ENCODE measurements at places on chromosomes 2 and 18.
A peak's percentile ranks its signal among the peaks of the same experiment; 100 is the strongest.

GRCh38 chr2:2234398-2235195, 96.5 kb downstream of the MYT1L start:
- DNase-seq, result no peak

DNA sequence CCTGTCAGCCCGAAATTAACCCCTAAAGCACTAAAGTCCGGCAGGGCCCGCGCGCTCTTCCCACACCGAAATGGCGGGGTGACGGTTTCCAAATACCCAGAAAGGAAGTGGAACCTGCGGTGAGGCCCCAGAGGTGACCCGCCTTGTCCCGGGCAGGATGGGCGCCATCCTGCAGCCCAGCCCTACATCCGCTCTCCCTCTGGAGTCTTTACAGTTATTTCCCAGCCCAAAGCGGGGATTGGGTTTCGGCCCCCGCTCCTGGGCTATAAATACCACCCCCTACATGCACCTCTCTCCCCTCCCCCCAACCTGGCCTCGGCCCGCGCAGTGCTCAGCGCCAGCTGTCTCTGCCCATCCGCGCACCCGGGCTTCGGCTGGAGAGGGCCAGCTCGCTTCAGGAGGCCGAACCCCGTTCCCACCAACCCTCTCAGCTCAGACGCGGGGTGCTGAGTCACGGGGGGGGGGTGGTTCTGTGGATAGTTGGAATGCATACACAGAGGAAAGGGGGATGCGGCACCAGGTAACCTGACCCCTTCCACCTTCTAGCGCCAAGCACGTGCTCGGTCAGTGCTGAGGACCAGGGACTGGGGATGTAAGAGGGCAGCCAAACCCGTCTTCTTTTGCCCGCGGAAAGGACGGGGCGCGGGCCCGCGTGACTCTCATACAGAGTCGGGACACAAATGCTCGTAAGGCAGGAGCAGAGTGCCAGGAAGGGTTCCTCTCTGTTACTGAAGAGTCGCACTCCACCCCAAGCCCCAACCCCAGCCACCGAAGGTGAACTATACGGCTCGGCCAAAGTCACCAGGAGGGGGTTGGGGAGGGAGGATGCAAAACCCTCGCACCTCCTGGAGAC, at the start of gene TUBA4B:
Gene TUBA4B, plus strand, starts transcription at position 344 of the 853 bp plus-strand sequence. Its CDS starts 165 bp downstream, at position 509.
- DNase-seq, result peak; percentile 34

- DNase-seq, result no peak
Observed at GRCh38 chr18:52615321-52615720, 275.3 kb downstream of the DCC start.

DNA sequence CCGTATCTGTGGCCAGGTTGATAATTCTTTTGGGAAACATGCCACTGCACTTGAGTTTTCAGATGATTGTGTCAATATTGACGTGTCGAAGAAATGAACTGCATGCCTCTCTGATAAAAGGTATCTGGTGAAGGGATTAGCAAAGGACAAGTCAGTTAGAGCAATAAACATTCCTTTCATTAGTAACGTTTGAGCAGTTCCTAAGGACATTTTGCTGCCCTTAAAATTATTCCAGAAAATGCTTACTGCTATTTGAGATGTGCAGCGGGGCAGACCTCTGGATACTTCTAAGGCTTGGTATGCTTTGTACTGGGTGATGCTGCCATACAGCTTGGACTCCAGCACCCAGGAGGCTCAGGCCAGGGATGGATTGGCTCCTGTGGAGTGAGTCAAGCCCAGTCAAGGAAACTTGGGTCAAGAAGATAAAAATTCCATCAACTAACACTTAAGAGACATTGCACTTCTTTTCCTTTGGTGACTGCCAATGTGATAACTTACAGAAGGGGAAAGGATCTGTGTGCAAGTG, 166.7 kb downstream of the FHOD3 start:
- no peak for DNase-seq

GRCh38 chr2:95043300-95044093, 18.0 kb downstream of the MAL start:
- peak; percentile 69 for DNase-seq

GRCh38 chr2:159695795-159696448, 16.4 kb upstream of the MARCHF7 start:
- no peak for DNase-seq

- DNase-seq, result no peak
Observed at GRCh38 chr18:2222270-2223185, 348.8 kb downstream of the METTL4 start.

DNA sequence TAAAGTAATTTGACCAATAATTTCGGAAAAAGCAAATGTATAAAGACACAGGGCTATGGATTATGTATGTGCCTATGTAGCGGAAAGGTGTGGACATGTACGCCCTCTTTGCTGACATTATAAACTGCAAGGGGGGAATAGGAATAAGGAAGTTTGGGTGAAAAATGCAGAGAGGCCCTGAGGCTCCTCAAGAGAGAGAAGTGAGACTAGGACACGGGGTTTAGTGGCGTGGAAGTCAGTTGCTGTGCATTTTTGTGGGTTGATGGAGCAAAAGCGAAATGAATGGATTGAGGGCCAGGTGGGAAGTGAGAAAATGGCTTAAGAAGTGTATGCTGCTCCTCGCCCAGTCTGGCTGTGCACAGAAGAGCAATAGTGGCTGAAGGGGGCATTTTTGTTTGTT, 96.2 kb upstream of the B3GNT7 start:
- DNase-seq, result no peak

- DNase-seq, result no peak
Observed at GRCh38 chr2:238087211-238087610, 12.9 kb upstream of the ESPNL start.

DNA sequence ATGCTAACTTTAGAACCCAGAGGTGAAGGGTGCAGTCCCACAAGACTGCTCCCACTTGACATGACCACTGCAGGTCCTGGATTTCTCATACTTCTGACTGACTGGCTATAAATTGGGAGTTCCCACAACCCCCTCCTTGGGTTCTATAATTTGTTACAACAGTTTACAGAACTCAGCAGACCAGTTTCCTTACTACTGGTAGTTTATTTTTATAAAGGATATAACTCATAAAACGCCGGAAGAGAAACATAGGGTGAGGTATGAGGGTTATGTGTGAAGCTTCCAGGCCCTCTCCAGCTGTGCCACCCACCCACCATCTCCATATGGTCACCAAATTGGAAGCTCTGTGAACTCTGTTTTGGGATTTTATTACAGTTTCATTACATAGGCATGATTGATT, 839.6 kb downstream of the TSN start:
- DNase-seq, result no peak

DNA sequence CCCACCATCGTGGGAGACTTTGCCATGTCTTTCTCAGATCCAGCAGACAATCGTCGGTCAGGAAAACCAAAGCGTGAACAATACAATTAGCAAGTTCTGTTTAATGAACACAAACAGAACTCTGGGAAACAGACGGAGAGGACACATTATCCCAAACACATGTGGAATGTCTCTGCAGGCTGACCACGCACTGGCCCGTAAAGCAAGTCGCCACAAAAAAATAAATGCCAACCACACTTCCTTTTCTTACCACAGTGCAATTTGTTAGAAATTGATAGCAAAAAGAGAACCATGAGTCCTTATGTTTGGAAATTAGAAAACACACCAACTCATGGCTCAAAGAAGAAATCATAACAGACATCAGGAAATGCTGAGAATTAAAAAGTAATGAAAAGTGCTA, 210.9 kb downstream of the TWIST2 start:
- DNase-seq, result peak; percentile 20

DNA sequence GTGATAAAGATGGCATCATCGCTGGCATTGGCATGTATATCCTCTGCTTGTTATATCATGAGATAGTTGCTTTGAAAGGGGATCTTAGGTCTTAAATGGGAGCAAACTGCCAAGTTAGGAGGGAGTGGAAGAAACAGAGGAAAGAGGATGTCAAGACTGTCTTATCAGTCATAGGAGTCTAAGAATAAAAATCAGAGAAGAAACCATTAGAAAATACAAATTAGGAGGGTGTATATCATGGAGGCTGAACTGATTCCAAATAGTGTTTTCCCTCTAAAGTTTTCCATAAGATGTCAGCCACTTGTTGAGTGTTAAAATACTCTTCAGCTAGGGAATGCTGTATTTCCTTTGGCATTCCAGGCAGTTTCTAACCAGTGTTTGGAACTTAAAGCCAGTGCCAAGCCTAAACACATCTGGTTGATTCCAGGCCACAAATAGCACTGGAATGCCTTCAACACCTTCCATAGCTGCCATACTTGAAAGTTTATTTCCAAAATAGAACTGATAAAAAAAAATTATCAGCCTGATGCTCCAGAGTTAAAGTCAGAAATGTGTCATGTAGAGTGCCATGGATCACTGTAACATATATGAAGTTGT, 129.4 kb downstream of the ZEB2 start:
- peak; percentile 81 for DNase-seq

DNA sequence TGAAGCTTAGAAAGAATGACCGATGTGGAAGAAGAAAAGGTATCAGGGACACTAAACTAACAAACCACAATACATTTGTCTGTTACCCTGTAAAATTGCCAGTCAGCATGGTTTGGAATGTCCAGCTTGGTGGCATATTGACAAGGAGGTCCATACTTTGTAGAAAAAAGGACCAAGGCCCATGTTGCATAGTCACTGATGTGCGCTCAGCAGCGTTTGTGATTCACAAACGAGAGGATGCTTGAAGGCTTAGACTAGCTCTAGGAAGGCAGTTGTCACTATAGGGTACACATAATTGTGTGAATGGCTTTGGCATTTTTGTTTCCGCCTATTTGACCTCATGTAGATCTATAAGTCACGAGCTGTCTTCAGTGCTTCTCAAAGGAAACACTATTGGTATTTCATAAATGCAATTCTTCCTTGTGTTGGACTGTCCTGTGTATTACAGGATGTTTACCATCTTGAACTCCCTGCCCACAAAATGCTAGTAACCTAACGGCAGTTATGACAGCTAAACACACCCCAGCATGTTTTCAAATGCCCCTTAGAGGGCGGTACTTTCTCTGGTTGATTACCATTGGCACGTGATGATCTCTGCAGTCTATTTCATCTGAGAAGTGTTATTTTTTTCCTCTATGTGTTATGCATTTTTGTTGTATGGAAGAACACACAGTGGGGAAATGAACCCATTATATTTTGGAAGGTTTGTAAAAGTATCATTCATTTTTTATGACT, 304.2 kb downstream of the CYRIA start:
- no peak for DNase-seq

- no peak for DNase-seq
Observed at GRCh38 chr2:231937057-231937456, 10.9 kb upstream of the NPPC start.

- DNase-seq, result no peak
Observed at GRCh38 chr2:221466744-221467143, 105.4 kb downstream of the EPHA4 start.

- no peak for DNase-seq
Observed at GRCh38 chr2:203973676-203974075, 37.1 kb downstream of the ICOS start.

DNA sequence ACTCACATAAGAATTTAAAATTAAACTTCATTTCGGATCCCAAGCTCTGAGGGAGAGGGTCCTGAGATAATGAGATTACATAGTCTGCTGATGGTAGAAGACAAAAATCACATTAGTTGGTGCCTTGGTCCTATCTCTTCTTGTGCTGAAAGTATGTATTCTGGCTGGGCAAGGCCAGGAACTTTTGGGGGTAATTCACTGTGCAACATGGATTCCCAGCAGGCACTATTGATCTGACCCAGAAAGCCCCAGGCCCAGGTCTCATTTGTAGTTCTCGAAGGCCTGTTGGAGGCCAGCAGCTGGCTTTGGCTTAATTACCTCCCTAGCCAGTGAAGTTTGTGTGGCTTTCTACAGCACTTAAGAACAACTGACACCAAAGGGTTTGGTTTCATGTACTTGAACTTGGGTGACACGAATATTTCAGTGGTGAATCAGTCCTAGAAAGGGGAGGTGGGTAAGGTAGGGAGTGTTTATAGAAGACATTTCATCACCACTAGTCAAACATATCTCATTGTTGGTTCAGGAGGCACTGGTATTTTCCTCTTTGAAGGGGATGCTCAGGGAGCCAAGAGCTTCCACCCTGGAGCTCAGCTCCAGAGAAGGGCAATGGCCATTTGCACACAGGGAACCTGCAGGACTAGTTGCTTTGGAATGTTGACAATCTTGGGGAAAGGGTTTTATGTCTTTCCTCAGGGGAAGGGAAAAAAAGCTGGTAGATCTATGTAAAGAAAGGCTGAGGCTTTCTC, 217.8 kb downstream of the OSR1 start:
- DNase-seq, result peak; percentile 98

- DNase-seq, result no peak
Observed at GRCh38 chr2:31258351-31258750, 24.4 kb downstream of the EHD3 start.

GRCh38 chr2:56630286-56630685, 446.5 kb downstream of the CCDC85A start:
- no peak for DNase-seq

GRCh38 chr2:80092474-80092873, 212.1 kb downstream of the LRRTM1 start:
- DNase-seq, result no peak

- peak; percentile 81 for DNase-seq
Observed at GRCh38 chr2:127014630-127015029, 92.3 kb downstream of the BIN1 start.

DNA sequence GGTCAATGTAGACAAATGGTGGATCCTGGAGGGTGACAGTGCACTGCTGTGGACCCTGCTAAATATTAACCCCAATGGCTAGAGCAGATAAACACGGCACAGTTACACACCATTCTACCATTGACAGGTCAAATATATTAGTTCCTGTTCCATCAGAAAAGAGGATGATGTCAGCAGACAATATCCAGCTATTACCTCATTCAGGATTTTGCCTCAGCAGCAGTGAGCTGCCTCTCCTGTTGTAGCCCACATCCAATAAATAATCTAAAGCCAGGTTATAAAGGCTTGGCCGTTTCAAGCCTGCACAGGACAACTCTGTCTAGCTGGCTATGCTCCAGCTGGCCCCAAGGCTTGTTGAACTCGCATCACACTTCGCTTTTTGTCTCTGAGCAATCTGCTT, 31.6 kb upstream of the NETO1 start:
- no peak for DNase-seq

DNA sequence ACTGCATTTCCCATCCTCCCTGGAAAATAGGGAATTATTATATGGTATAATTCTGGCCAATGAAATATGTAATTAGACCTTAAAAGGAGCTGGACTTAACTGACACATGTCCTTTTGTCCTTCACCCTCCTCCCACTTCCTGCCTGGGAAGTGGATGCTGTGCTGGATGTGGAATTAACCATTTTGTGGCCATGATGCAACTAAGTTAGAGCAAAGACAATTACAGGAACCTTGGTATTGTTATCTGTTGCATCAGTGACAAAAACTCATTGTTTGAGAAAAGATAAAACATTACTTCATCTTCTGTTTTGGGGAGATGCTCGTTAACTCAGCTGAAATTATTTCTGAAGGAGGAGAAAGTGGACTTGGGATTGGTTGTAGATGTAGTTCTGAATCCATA, 227.7 kb upstream of the BOD1L2 start:
- DNase-seq, result no peak
